RPMI7951 (cell line): ENCODE measurements at places on chromosomes 2 and 18. TPM values are rescaled to one million over a fixed set of nuclear protein-coding genes. Genes with fewer than 3 reads are reported as not detected.

TOGARAM2 gene
- 0.29 TPM in 1 of 2 replicates, not detected in the other for total RNA-seq

GALNT13 gene
- not detected in 2 replicates for total RNA-seq

TCF23 gene
- not detected in 2 replicates for total RNA-seq

NEU2 gene
- not detected in 2 replicates for total RNA-seq

NGEF gene
- 35.4 and 38.4 TPM in 2 replicates for total RNA-seq

ASB1 gene
- 23.5 and 27.4 TPM in 2 replicates for total RNA-seq

SERPINB4 gene
- total RNA-seq, result not detected in 2 replicates

MPP4 gene
- total RNA-seq, result 24.3 and 27.2 TPM in 2 replicates

FAM237A gene
- total RNA-seq, result not detected in 2 replicates

NPAS2 gene
- total RNA-seq, result 64.1 and 93.5 TPM in 2 replicates

IL1A gene
- 1.9 and 2.3 TPM in 2 replicates for total RNA-seq

ZNF513 gene
- total RNA-seq, result 7.9 and 8.8 TPM in 2 replicates

ERLEC1 gene
- total RNA-seq, result 91.2 and 103 TPM in 2 replicates

MAP3K19 gene
- not detected in 2 replicates for total RNA-seq

KANSL3 gene
- total RNA-seq, result 21.1 and 25.4 TPM in 2 replicates

SLC23A3 gene
- 0.59 TPM in 1 of 2 replicates, not detected in the other for total RNA-seq

CCNYL1 gene
- total RNA-seq, result 9.0 and 10.7 TPM in 2 replicates

NYAP2 gene
- not detected in 2 replicates for total RNA-seq

LYG2 gene
- not detected in 2 replicates for total RNA-seq

RMND5A gene
- total RNA-seq, result 19.5 and 22.2 TPM in 2 replicates

IL1B gene
- total RNA-seq, result 57.5 and 71.6 TPM in 2 replicates

SERPINB3 gene
- total RNA-seq, result 0.20 TPM in 1 of 2 replicates, not detected in the other

EMILIN1 gene
- total RNA-seq, result 27.6 and 44.8 TPM in 2 replicates

TTC32 gene
- 13.0 and 18.0 TPM in 2 replicates for total RNA-seq

NT5DC4 gene
- total RNA-seq, result not detected in 2 replicates

TMEM163 gene
- total RNA-seq, result 10.3 and 10.7 TPM in 2 replicates

CMPK2 gene
- 3.7 and 4.4 TPM in 2 replicates for total RNA-seq

CCDC141 gene
- total RNA-seq, result 0.88 and 1.8 TPM in 2 replicates

KRTCAP3 gene
- total RNA-seq, result 0.48 TPM in 1 of 2 replicates, not detected in the other

RGPD3 gene
- total RNA-seq, result 0.12 and 0.20 TPM in 2 replicates

HTR2B gene
- 1.7 TPM in 2 replicates for total RNA-seq

STARD6 gene
- total RNA-seq, result 0.84 and 0.88 TPM in 2 replicates

CHRNA1 gene
- total RNA-seq, result 7.5 and 10.6 TPM in 2 replicates

MOGAT1 gene
- 0.24 and 0.29 TPM in 2 replicates for total RNA-seq

NFU1 gene
- total RNA-seq, result 64.6 and 89.0 TPM in 2 replicates

NEDD4L gene
- 8.6 and 10.9 TPM in 2 replicates for total RNA-seq

TSGA10 gene
- total RNA-seq, result 2.8 and 3.6 TPM in 2 replicates
